ENCODE measurements at places on chromosomes 6 and 20. TPM values are rescaled to one million over a fixed set of nuclear protein-coding genes. Genes with fewer than 3 reads are reported as not detected.

Gene HSF2
- total RNA-seq = 24.5 TPM

Gene ATP5F1E
- total RNA-seq = 20.0 TPM

Gene NAPB
- total RNA-seq = 8.1 TPM

Gene HCRTR2
- not detected for total RNA-seq

Gene BMP6
- total RNA-seq = 10.3 TPM

Gene APCDD1L
- 19.5 TPM for total RNA-seq

Gene MTO1
- total RNA-seq = 28.9 TPM

Gene GJA10
- total RNA-seq = not detected

Gene SLC35F1
- total RNA-seq = not detected

Gene PSORS1C2
- total RNA-seq = not detected

Gene BNIP5
- not detected for total RNA-seq

Gene TRIM10
- total RNA-seq = not detected

Gene PLA2G7
- not detected for total RNA-seq

Gene GPLD1
- 0.97 TPM for total RNA-seq

Gene RAB22A
- total RNA-seq = 21.2 TPM

Gene FLRT3
- 2.3 TPM for total RNA-seq

Gene TUBB2B
- 10.4 TPM for total RNA-seq

Gene CST3
- 478 TPM for total RNA-seq

Gene GPR63
- total RNA-seq = 0.11 TPM

Gene FRMD1
- total RNA-seq = not detected
